ENCODE measurements at places on chromosomes 6 and 20. TPM values are rescaled to one million over a fixed set of nuclear protein-coding genes. Genes with fewer than 3 reads are reported as not detected.

DNA sequence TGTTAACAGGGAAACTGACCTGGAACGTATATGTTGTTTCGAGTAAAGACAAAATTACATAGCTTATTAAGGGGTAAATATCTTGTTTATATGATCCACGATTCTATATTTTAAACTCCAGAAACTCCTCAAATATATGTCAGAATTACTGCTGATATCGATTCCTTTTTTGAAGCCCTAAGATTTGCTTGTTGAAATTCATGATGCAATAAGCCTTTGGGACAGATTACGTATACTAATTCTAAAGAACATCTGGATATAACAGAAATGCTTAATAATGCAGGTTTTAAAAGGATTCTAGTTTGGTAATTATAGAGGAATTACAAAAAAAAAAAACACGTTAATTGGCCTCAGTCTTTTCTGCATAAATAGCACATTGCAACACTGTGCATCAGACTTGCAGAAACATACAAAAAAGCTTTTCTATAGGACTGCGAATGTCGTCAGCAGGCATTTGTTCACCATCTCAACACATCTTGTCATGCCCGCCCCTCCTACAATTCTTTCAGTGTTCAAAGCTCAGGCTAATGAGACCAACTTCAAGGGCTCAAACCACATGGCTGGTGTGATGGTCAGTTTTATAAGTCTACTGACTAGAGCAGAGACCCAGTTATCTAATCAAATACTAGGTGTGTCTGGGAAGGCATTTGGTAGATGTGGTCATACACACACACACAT lies 74.9 kb downstream of the AGPAT4 start:
- DNase-seq: no peak

GRCh38 chr6:75691012-75691411 lies 58.0 kb upstream of the MYO6 start:
- no peak for DNase-seq

GRCh38 chr6:159168536-159169192 lies 536 bp upstream of the FNDC1 start:
- DNase-seq: no peak

KCNG1 gene
- total RNA-seq: 1.2 TPM

All from activated naive CD8-positive, alpha-beta T cell treated with anti-CD3 and anti-CD28 coated beads for 36 hours (primary cell).